ENCODE measurements at places on chromosomes 5 and 9.

DNA sequence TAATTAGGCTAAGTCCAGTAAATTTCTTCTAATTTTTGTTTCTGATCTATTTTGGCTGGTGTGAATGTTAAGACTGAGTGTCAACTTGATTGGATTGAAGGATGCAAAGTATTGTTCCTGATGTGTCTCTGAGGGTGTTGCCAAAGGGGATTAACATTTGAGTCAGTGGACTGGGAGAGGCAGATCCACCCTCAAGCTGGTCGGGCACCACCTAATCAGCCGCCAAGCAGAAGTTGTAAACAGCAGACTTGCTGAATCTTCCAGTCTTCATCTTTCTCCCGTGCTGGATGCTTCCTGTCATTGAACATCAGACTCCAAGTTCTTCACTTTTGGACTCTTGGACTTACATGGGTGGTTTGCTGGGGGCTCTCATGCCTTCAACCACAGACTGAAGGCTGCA is 21.4 kb upstream of the MLLT3 start:
- DNase-seq: no peak

DNA sequence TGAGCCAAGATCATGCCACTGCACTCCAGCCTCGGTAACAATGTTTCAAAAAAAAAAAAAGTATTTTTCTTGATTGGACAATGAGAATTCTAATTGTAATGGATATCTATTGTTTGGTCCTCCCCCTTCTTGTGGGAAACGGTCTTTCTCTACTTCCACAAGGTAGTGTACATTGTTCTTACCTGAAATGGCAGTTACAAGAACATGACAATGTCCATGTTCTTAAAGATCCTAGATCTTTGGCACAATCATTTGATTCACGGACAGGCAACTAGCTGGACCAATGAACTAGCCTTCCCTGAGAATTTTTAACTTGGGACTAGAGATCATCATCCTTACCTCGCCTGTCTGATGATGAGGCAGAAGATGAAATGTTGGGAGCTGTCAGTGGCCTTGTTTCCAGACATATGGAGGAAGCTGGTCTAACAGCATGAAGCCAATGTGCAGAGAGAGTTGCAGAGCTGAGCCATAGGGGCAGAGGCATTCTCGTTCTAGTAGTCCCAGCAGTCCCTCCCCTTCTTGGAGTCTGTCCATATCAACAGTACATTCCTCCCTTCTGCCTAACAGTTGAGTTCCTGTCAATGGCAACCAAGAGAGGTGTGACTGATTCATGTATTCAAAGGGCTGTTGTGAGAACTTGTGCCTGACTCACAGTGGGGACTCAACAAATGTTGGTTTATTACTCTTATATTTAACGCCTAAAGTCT is 2.1 kb upstream of the MARCHF6 start:
- DNase-seq: no peak

- DNase-seq: no peak
Observed at GRCh38 chr5:91077623-91078022, 305.5 kb downstream of the ARRDC3 start.

- no peak for DNase-seq
Observed at GRCh38 chr9:115815786-115816185, 337.8 kb upstream of the PAPPA start.

DNA sequence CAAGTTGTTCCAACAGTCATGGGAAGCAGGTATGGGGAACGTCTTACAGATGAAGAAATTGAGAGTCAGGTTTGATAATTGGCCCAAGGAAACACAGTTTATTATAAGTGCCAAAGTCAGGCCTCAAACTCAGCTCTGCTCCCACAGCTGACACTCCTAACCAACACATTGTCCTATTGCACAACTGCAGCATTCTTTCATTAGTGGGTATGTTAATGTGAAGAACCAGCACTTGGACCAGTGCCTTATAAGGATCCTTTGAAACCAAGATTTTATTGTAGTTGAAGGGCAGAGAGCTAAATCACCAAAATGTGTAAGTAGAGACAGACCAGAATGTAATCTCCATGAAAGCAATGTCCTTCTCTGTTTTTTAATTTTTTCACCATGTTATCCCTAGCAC is 56.1 kb downstream of the GRIA1 start:
- no peak for DNase-seq

- DNase-seq: no peak
Observed at GRCh38 chr9:79428422-79428821, 143.3 kb upstream of the TLE4 start.

GRCh38 chr5:42020788-42021530 is 95.9 kb downstream of the FBXO4 start:
- peak; percentile 14 for DNase-seq

- DNase-seq: no peak
Observed at GRCh38 chr5:146402949-146403348, 44.2 kb upstream of the TCERG1 start.

GRCh38 chr5:1918488-1919208 is 35.9 kb upstream of the IRX4 start:
- no peak for DNase-seq

- no peak for DNase-seq
Observed at GRCh38 chr5:146076455-146076854, 28.9 kb downstream of the PLAC8L1 start.

- DNase-seq: no peak
Observed at GRCh38 chr5:43044181-43044914, 4.2 kb upstream of the ANXA2R start.

GRCh38 chr5:92775711-92776615 is 805.1 kb downstream of the NR2F1-AS1 start:
- no peak for DNase-seq

DNA sequence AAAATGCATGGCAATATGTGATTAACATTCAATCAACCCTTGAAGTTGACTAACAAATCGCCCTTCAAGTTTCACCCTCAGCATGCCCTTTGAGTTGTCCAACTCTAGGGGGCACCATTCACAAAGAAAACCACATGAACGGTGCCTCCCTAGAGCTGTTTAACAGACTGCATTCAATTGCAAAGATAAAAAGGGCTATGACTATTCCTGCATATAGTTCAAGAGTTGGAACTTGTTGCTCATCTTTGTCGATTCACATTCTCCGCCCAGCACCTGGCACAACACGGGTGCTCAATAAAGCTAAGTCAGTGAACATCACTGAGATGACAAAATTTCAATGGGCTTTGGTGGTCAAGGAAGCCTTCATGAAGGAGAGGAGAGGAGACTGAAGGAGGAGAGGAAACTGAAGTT is 69.6 kb upstream of the SLC30A5 start:
- DNase-seq: peak; percentile 52

DNA sequence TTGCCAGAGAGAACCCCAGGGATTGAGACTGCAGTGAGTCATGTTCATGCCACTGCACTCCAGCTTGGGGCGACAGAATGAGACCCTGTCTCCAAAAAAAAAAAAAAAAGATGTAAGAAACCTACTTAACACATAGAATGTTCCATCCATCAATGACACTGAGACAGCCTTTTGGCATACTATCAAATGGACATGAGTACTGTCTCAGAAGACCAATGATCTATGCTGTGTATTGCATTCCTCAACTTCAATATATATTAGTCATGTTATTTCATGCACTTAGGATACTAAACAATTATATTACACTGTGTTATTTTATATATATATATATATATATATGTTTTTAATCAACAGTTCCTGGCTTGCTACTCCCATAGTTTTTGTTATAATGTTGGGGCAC is 57.1 kb upstream of the ANKH start:
- no peak for DNase-seq
